ENCODE measurements at places on chromosomes 3 and 15.
A peak's percentile ranks its signal among the peaks of the same experiment; 100 is the strongest.

GRCh38 chr3:139309061-139309591 is 34.7 kb upstream of the MRPS22 start:
- no peak for DNase-seq

- DNase-seq, result no peak
These were observed 31.5 kb downstream of the ESYT3 start for GRCh38 chr3:138465925-138466324.

- no peak for DNase-seq
These were observed 22.3 kb downstream of the RPSA start for GRCh38 chr3:39428745-39429201.

DNA sequence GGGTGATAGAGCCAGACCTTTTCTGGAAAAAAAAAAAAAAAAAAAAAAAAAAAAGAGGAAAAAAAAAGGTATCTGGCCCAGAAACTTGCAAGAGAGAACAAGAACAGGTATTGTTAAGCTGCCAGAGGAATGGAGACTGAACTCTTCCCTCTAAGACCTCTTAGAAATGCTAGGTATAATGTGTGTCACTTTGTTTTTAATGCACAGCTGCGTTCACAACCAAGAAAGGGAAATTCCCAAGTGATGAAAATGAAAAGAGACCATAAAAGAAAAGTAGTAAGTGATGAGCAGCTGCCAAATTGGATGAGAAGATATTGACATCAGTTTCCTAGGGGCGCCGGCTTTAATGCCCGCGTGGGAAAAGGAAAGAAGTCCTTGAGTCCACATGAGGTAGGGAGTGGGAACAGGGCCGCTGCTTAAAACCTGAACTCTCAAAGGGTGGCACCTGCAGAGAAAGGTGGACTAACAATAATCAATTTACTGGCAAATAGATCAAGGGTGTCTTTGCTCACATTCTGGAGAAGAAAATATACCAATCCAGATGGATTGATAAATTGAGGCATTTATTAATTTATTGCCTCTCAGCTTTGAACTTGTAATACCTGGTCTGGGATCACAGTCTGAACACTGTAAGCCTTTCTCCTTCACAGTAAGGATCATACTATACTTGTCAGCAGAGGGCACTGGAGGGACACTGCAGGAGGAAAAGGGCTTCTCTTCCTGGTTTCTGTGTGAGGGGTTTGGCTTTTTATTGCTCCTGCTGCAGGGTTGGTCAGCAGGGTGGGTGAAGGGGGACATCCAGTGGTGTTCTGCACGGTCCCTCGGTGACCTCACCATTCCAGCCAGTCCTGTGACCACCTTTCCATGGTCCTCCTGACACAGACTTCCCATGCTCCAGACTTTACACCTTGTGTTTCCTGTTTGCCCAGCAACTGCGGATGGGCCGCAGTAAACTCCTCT is 131.6 kb downstream of the AQP9 start:
- DNase-seq, result peak; percentile 27

DNA sequence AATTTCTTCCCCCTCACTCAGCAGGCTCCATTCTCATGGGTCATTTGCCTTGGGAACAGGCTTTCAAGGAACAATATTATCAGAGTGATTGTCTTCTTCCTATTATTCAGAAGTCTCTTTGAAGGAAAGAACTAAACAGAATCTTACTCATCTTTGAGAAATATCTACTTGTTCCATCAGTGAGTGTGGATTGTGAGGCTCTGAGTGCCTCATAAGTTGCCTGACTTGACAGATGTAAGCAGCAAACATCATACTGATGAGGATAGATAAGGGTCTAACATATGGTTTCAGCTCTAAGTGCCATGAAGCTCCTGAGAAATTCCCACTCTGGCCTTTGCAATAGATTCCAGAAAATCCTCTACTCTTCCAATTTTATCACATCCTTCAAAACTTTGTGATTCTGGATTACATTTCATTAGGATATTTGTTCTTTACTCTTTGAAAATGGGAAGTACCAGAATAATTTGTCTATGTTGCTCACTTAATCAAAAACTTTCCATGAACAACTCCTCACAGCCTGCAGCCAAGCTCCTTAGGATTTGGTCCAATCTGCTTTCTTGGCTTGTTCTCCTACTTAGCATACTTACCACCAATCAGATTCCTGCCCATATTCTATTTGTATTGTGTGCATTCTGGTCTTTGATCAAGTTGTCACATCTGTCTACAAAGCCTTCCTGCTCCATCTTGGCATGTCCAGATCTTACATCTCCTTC is 120.1 kb downstream of the RPL22L1 start:
- no peak for DNase-seq

DNA sequence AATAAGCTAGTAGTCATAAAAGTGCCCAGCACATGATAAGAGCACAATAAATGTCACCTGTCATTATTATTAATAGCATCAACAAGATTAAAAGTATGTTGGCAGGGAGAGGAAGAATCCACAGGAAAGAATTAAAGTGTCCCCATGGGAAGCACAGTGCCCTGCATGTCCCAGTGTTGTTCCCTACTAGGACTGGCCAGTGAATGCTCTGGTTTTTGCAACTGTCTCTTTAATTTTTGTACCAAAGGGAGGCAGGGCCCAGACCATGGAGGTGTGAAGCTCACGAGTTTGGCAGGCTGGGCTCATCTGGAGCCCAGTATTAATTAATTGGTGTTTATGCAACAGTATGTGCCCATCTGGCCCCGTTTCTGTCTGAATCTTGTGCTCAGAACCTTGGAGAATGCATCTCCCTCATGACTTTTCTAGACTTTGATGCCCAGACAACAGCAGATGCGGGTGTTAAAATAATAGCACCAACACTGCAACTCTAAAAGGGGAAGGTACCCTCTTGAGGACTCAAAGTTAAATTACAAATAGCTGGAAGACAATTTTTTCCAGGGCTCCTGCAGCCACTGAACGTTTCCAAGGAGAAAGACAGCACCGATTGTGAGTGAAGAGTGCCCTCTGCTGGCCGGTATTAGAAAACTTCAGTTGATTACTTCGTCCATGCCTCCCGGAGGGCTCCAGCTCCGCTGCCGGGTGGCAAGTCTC is 71.9 kb upstream of the SPATA12 start:
- peak; percentile 41 for DNase-seq

- no peak for DNase-seq
These were observed 223.6 kb downstream of the WDR72 start for GRCh38 chr15:53535886-53536285.

GRCh38 chr15:48358229-48359152 is 27.3 kb downstream of the DUT start:
- no peak for DNase-seq

DNA sequence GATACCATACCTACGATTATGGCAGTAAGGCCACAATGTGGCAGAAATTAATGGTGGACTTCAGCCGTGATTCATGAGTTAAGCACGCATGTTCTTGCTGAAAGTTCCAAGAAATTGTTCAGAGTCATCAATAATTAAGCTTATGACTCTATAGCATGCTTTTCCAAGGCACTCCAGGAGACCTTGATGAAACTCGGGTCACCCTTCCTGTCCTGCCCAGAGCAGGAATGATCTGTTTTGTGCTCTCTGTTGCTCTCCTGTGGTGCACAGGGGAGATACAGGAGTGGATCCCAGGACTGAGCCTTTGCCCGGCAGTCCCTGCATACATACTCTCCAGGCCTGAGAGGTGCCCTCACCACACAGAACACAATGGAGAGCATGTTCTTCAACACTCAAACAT is 141.6 kb upstream of the SLC2A2 start:
- no peak for DNase-seq

DNA sequence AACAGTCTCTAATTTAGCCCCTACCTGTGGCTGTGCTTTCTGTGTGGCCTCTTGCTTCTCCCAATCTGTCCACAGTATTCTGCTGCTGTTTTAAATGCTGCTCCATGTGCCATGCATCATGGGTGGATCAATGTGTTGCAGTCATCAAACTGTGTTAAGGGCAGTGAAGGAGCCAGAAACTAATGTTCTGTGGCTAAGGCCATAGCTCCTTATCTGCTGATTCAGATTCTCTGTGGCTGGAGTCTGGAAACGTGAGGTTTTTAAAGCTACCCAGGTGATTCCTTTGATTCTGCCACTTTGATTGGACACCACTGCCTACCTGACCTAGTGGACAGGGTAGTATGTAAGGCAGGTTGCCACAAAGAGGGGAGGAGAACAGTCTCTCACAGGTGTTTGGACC is 44.8 kb downstream of the MORC1 start:
- DNase-seq, result no peak

DNA sequence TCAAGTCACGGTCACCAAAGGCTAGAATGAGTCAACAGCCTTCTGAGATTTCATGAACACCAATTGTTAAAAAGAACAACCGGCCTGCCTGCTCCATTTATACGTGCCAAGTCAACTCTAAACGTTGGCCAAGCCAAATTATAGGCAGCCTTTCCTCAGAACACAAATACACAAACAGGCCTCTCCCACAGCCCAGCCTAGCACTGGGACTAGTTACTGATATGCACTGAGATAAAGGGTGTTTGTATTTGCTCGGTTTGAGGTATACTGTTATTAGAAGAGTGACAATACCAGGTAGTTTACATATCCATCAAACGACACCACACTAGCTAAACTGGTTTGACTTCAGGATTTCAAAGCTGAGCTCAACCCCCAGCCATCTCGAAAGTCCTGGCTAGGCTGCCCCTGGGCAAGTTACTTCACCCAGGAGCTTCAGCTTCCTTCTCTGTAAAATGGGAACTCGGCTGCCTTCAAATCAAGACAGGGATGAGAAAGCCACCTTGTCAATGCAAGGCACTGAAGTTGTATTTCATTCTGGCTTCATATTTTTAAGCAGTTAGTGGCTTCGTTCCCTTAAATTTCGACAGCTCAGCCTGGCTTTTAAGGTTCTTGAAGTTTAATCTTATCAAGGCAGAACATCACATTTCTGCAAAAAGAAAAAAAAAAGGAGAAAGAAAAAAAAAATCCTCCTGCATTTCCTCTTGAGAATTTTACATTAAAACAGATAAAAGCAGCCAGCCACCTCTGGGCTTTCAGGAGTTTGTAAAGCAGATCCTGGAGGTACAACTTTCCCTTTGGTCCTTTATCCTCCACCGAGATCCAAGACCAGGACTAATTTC is 4.0 kb downstream of the TLE3 start:
- no peak for DNase-seq

GRCh38 chr3:116032176-116032575 is 408.9 kb downstream of the GAP43 start:
- no peak for DNase-seq

- DNase-seq, result no peak
These were observed 73.7 kb downstream of the ECT2 start for GRCh38 chr3:172824229-172824628.

DNA sequence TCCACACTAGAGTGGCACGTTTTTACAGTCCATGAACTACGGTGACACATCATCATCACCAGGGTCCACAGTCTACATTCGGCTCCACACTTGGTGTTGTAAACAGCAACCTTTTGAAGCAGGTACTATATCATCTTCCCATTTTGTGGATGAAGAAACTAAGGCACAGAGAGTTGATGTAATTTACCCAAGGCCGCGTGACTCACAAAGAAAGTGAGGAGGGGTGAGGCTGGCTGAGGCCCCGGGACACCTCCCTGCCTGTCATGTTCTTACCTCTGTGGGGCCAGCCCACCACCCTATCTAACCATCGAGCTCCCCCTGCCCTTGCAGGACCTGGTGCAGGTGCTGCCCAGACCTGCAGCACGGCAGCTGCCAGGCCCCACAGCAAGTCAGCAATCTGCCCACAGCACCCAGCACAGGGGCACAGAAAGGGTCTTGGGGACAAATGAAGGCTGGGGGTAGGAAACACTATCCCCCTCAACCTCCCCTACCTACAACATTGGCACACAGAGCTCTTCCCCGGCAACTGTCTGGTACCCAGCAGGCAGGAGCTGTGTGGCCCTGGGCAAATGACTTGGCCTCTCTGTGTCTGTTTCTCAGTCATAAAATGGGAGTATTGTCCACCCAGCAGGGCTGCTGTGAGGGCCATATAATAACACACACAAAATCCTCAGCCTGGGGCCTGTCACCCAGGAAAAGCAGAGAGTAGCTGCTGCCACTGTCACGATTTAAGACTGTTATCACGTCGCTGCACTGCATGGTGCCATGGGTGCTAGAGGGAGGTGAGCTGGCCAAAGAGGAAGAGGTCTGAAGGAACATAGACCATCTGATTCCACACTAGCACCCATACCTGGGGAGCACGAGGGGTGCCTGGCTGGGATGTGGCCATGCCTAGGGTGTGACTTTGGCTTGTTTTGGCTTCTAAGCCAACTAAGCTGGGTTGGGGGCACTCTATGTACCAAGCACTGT is 115.1 kb downstream of the IQSEC1 start:
- DNase-seq, result no peak

DNA sequence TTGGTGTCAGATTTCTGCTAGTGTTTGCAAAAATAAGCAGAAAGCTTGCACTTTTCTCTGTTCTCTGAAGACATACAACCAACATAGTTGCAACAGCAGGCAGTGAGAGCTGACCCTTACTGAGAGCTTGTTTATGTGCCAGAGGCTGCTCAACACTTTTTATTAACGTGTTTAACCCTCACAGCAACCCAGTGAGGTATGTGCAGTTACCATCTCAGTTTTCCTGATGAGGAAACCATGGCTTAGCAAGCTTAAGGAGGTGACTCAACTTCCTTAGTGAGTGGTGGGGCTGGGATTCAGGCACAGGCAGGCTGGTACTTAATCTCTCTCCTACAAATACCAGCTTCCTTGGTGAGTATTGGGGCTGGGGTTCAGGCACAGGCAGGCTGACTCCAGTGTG is 158.1 kb upstream of the CTDSPL start:
- no peak for DNase-seq

GRCh38 chr3:141170678-141171295 is 60.8 kb upstream of the PXYLP1 start:
- no peak for DNase-seq

DNA sequence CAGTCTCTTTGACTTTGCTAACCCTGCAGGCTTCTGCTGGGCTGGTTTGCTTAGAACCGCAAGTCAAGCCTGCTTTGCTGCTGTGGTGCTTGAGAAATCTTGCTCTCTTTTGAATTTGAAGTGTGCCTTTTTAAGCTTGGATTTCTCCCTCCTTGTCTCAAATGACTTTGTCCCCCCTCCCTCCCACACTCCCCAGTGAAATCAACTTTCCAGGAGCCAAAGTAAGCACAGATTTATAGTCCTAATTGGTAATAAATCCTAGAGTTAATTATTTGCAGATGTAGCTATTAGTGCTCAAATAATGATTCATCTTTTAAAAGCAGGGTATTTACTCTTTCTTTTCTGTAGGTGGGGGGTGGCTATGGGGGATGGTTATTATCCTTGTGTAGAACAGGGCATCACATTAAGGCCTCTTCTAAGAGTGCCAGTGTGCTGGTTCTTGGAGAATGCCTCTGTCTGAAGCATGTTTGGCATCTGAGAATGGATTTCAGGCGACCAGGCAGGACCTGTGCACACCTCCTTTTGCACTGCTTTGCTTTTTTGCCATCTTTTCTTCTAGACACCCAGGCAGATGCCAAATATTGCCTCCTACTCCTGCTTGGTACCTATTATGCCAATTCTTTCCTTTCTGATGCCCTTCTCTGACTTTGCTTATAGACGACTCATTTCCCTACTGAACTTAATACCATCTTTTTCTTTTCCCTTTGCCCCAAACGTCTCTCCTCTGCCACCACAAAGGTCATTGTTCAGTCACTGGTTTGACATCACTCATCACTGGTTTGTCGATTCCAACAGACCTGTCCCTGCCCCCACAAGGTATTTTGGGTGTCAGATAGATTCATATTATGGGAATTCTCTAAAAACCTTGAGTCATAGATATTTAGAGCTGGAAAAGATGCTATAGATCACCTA is 50.7 kb downstream of the CLDN11 start:
- no peak for DNase-seq
